Natural killer cell (primary cell): ENCODE measurements at places on chromosomes 4 and X. TPM values are rescaled to one million over a fixed set of nuclear protein-coding genes. Genes with fewer than 3 reads are reported as not detected.

DNA sequence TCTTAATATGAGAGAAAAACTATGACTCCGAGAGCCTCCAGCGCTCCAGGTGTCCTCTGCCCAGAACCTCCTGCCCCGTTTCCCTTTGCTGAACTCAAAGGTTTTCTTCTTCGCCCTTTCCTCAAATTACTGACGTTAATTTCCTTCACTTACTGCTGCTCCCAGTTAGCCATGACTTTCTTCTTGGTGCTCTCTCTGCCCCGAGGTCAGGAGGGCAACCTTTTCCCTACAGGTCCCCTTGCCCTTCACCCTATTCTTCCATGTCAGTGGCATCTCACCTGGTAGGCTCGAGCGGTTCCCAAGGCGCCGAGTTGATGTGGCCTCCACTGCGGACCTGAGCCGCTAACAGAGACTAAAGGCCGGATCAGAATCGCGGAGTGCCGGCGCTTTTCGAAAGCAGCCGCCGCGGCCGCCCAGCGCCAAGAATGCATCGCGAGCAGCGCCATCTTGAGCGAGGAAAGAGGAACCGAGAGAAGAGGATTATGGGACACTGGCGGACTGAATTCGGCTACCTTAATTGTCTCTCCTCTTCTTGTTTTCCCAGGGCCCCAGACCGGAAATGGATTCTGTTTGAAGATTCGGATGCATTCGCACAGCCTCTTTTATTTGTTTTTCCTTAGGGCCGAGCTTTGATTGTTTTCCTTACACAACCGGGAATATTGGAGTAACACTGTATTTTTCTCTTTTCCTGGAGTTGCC, at the start of gene ABCB7:
ABCB7 (minus strand) TSS at position 457 of the 699 bp plus-strand sequence; CDS start at position 446, 11 bp downstream.
- peak; percentile 82 for DNase-seq

- no peak for DNase-seq
Measured at GRCh38 chrX:41599507-41599906, 89.3 kb upstream of the GPR34 start.

Gene GABRE
- not detected for total RNA-seq

GRCh38 chr4:64614276-64614675, 205.0 kb upstream of the TECRL start:
- no peak for DNase-seq

DNA sequence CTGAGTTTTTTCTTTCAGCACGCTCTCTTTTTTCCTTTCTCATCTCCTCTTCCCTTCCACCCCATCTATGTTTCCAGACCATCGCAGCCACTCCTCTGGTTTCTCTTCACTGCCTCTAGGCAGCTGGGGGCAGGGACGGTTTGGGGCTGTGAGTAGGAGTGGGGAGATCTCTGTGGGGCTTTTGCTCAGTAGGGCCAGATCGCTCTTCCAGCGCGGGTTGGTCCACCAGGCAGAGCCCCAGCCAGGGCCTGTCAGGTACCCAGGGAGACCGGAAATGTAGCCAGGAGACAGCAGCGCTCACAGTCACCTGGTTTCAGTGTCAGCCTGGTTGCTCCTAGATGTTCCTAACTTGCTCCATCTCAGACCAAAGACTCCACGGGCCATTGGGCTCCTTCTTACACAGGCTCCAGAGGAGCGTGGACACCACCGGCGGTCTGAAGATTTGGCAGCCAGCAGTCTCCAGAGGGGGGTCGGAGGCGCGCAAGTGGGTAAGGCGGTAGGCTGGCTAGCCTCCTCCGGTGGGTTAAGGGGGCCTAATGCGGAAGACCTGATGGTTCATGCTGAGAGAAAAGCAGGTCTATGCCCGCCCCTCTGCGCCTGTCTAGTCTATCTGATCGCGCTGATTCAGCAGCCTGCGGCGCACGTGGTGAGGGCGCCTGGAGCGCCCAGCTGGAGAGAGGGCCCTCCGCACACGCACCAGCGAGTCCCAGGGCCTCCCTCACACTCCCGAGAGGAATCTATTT, 1.8 kb downstream of the FGF5 start:
- no peak for DNase-seq

- no peak for DNase-seq
Measured at GRCh38 chr4:26542991-26543390, 40.9 kb upstream of the TBC1D19 start.

Gene PASD1
- not detected for total RNA-seq

Gene SLC35A2
- total RNA-seq: 18.3 TPM

Gene TMEM35A
- total RNA-seq: not detected

DNA sequence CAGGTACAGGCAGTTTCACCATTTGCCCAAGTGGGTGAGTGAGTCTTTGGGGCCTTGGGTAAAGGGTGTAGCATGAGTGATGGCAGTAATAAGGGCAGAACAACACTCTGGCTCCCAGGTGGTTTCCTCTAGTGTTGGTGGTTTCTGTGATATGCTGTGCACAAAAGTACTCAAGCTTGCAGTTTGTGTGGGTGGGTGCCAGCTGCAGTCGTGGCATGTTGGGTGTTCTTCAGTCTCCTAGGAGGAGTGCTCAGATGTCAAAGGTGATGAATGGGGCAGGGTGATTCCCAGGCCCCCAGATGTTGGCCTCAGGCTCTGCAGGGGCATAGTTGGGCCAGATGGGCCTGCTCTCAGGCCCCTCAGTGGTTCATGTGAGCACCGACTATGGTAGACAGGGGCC, 166.1 kb upstream of the KLF8 start:
- no peak for DNase-seq

DNA sequence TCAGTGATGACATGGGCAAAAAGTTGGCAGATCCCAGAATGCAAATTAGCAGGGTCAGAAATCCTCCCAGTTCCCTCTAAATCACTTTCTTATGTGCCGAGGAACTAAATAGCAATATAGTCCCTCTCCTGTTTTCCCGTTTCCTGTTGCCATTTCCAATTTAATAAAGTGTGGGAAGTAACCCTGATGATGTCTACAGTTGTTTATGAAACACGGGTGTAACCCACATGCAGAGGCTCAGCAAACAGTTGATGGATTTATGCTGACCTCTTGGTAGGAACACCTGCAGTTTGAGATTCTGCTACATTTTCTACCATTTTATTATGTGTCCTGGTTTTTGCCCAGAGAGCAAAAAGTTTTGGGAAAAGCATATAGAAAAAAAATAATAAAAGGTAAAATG, 56.7 kb downstream of the FGFBP1 start:
- DNase-seq: no peak

- no peak for DNase-seq
Measured at GRCh38 chrX:136694431-136695087, 46.6 kb downstream of the CD40LG start.

GRCh38 chr4:18321956-18322530, 300.5 kb upstream of the LCORL start:
- no peak for DNase-seq

DNA sequence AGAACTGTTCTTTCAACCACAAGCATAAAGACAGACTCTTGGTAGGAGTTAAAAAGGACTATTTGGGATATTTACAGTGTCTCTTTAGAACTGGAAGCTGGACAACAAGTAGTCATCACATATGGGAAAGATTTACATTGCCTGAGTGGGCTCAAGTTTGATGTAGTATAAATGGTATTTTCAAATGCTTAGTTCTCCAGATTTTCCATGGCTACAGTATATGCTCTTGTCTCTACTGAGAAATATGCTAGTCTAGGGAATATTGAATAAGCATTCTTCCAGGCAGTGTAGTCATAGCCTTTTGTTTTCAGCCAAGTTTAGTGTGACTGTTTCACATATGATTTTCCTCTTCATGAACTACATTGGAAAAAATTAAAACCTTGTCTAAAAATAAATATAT, 315.6 kb downstream of the ARHGAP24 start:
- DNase-seq: no peak

DNA sequence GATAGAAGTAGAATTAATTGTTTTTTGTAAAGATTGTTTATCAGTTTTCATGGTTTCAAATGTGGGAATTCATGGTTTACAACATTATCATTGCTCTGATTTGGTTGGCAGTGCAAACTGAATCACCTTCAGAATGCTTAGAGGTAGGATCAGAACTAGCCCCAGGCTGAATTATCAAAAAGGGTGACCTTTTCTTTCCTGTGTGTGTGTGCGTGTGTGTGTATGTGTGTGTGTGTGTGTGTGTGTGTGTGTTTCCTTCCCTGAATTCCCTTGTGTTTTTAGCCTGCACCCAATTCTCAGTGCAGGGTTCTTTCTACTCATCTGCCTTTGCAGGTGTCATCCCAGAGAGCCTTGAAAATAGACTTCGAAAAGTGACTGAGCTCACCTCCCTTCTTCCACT, 125.0 kb downstream of the BMPR1B start:
- DNase-seq: no peak

GRCh38 chrX:119247702-119248101, 11.6 kb downstream of the PGRMC1 start:
- DNase-seq: no peak

DNA sequence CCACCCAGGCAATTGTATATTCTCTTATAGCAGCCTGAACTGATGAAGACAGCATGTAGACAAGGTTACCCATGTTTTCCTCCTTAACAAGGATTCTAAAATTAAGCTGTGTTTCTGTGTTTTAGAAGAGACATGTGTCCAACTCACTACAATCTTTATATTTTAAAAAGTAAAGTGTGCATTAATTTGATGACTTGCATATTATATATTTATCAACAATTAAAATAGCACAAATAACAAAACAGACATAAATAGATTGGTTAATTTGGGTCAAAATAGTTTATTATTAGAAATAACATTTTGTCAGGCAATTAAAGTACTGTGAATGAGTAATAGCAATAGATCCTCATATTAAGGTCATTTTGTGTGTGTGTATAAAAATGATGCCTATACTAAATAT, 357.1 kb downstream of the PDGFC start:
- DNase-seq: no peak

DNA sequence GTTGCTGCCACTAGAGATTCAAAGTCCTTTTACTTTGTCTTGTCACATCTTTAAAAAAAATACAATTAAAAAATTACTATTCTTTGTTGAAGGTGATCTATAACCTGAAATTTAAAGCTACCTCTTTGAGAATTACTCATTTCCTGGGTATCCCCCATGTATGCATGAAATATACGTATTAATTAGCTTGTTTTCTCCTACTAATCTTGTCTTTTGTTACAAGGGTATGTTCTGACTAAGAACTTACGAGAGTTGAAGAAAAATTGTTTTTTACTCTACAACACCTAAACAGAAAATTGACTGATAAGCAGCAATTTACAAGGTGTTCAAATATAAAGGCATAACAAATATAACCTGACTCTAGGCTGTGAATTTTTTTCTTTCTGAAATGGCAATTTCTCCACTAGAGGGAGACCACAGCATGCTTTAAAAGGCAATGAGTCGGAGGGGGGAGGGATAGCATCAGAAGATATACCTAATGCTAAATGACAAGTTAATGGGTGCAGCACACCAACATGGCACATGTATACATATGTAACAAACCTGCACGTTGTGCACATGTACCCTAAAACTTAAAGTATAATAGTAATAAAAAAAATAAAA, 249.6 kb downstream of the OPHN1 start:
- no peak for DNase-seq

Gene NR3C2
- total RNA-seq: 8.6 TPM

DNA sequence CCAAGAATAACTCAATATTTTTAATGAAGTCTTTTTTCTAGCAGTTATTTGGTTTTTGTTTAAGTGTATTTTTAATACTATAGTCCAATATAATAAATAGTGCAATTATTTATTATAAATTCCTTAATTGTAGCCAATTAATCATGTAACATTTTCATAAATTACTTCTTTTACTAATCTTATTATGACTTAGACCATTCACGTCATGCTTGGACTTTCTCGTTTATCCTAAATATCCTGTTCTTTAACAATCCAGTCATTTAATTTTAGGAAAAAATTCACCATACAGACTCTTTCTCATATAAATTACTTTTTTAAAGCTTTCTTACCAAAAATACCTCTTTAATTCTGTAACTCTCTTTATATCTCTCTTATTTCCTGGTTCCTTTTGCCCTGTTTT, 350.1 kb downstream of the AR start:
- DNase-seq: no peak

DNA sequence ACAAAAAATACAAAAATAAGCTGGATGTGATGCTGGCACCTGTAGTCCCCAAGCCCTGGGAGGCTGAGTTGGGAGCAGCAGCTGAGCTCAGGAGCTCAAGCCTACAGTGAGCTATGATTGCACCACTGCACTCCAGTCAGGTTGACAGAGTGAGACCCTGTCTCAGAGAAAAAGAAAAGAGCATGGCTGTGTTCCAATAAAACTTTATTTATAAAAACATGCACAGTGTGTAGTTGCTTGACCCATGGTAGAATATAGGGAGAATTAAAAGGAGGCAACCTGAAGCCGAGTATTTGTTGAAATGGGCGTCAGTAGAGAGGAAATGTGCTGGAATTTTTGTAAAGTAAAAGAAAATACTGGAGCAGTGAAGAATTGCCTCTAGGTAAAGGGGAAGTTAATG, 27.0 kb downstream of the GYG2 start:
- DNase-seq: no peak

GRCh38 chr4:30867427-30867826, 147.3 kb downstream of the PCDH7 start:
- no peak for DNase-seq

Gene OTUD6A
- not detected for total RNA-seq

Gene TCEAL7
- not detected for total RNA-seq

Gene TLR10
- 0.31 TPM for total RNA-seq

- no peak for DNase-seq
Measured at GRCh38 chr4:40283413-40283812, 51.7 kb upstream of the CHRNA9 start.

DNA sequence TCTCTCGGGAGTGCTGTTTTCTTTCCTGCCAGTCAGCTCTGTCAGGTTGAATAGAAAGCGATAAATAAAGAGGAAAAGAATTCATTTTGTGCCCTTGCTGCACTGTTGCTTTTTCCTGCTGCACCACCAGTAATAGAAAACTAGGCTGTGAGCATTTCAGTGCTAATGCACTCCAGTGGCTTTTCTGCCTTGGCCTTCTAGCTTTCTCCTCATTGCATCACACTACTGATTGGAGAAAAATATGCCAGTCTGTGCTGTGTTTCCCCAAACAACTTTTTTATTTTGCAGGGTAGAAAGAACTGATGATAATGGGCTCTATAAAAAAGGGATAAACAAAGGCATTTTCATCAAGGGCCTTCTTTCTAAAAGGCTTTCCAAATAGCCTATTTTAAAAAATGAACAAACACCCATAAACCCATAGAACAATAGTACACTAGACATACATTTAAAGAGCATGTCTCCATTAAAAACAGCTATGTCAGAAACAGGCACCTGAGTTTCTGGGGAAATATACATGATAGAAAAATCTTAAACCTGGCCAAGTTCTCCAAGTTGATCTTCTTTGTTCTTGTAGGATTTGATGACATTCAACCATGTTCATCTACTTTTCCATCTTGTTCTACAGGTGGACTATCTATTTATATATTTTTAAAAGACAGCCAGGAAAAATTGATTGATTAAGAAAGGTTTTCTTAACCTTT, 86.3 kb downstream of the GPRIN3 start:
- DNase-seq: no peak

Gene PRR32
- total RNA-seq: not detected

- DNase-seq: no peak
Measured at GRCh38 chr4:185426960-185427688, 1.4 kb upstream of the UFSP2 start.

DNA sequence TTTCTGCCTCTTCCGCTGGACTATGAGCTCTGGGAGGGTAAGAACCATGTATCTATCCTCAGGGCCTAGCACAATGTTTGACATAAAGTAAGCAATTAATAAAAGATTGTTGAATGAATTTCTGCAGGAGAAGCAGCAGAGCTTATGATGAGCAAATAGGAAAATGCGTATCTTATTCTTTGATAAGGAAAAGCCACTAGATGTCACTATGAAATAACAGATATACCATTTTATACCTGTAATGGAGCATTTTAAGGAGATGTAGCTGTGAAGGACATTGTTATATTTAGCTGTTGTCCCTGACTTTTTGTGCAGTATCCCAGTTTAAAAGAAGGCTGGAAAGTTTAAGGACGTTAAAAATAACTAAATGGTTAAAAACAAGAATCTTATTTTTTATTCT, 147.2 kb upstream of the MBNL3 start:
- no peak for DNase-seq
